ENCODE measurements at places on chromosomes 7 and 10.

DNA sequence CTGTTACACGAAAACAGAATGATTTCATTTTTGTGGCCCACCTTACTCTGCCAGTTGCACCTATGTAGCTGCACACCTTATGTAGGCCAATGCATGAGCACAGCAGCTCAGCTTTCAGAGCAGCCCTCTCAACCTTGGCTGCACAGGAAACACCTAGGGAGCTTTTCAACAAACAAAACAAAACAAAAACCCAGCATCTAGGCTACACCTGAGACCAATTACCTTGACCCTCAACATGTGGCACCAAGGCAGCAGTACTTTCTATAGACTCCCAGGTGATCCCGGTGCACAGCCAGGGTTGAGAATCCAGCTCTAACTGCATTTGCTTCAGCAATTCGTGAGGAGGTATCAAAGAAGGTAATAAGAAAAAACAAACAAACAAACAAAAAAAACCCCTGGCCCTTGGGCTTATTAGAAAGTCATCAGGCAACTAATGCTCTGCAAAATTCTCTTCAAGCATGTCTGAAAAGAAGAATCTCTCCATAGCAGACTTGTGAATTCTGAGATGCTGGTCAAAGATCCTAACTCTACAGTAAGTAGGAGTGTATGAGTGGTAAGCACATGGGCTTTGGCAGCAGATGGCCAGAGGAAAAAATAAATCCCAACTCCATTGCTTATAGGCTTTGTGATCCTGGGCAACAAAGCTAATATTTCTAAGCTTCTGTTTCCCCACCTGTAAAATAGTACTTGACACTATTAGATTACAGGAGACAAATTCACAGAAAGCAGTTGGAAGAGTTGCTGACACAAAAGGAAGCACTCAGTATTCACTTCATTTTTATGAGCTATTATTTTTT is 113.4 kb upstream of the NOBOX start:
- DNase-seq = no peak

- DNase-seq = no peak
These were observed 14.6 kb downstream of the RASGEF1A start for GRCh38 chr10:43252166-43252782.

GRCh38 chr7:55534262-55534915 is 37.9 kb downstream of the VOPP1 start:
- peak; percentile 90 for DNase-seq

DNA sequence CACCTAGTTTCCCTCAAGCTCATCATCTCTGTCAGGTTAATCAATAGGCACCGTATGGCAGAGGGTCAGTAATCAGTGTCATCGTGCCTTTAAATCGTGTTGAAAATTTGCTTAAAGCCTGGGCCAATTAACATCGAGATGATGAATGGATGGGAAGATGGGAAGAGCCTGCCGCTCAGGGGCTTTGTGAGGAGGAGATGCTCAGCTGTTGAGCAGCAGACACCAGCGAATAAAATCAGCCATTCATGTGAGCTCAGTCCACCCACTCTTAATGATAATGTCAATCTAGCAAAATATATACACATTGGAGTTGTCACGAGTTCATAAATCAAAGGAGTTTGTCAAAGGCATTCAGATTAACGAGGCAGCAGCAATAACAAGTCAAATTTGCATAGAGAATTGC is 97.7 kb downstream of the BTRC start:
- DNase-seq = no peak

DNA sequence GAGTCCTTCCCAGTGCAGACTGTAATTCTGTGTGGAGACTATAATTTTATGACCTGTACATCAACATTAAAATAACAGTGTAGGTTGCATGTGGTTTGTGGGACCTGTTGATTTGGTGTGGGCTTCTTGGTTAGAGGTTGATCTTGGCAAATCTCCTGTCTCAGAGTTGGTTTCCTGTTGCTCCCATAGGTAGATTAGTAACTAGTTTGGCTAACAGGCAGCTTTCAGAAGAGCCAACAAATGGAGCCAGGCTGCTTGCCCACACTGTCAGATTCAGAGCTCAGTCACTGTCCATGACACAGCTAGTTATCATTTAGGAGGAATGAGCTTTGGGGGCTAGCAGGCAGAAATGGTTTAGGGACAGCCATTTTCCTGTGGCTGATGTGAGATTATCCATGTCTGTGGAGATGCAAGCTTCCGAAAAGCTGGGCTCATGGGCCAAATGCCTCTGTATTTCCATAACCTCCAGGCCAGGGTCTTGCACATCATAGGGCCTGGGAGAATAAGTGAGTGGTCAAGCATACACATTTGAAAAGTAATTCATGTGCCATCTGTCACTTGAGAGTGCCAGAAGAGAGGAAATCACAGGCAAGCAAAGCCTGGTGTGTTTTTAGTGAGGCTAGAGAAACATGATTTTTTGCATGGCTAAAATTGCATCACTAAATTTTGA is 33.4 kb downstream of the CCM2 start:
- peak; percentile 47 for DNase-seq

DNA sequence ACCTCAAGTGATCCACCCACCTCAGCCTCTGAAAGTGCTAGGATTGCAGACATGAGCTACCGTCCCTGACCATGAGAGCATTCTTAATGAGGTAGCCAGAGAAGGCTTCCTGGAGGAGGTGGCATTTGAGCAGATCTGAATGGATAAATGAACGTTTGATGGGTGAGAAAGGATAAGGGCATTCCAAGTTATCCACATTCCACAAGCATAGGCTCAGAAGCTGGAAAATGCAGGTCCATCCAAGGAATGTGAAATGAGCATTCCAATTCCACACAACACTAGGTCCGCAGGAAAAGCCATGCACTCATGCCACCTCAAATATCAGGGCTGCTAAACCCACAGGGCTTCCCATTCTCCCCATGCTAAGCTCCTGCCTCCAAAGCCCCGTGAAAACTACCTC is 17.0 kb downstream of the TMEM130 start:
- no peak for DNase-seq

GRCh38 chr7:137789215-137789882 is 57.4 kb downstream of the DGKI start:
- no peak for DNase-seq

GRCh38 chr7:94658826-94659225 is 2.9 kb upstream of the SGCE start:
- DNase-seq = no peak
